ENCODE measurements at places on chromosomes 16 and 17. TPM values are rescaled to one million over a fixed set of nuclear protein-coding genes. Genes with fewer than 3 reads are reported as not detected.

DNA sequence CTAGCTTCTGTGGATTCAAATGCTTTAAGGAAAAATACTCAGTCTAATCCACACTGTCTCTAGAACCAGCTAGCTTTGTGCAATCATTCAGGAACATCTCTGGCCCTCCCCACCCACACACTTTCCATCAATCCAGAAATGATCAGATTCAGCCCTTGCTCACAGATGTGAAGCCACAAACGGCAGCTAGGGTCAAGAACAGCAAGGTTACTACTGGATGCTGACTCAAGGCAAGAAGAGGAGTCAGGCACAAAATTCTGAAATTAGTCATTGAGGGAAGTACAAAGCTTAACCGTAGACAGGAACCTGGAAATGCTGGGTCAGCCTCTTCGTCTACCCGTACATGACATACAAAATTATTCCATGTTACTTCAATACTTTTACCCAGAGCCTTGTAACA is 174.6 kb downstream of the CDH13 start:
- no peaks in the 10 kb centered on the region for H3K4me1 ChIP-seq
- H3K36me3 ChIP-seq, result no peaks in the 10 kb centered on the region
- H3K27me3 ChIP-seq, result peaks cover 8% of the 10 kb centered on the region
- H3K27ac ChIP-seq, result no peak overlapping the region
- no peak for DNase-seq

GRCh38 chr17:75418531-75418930 is 13.1 kb upstream of the GRB2 start:
- no peaks in the 10 kb centered on the region for H3K4me1 ChIP-seq
- H3K4me3 ChIP-seq, result no peak overlapping the region
- no peaks in the 10 kb centered on the region for H3K27me3 ChIP-seq
- H3K27ac ChIP-seq, result no peak overlapping the region
- no peak for DNase-seq

Gene GJD3
- not detected for total RNA-seq

GRCh38 chr17:47470836-47471235 is 60.1 kb upstream of the NPEPPS start:
- H3K36me3 ChIP-seq, result peaks cover 7% of the 10 kb centered on the region
- H3K4me1 ChIP-seq, result no peaks in the 10 kb centered on the region
- no peak overlapping the region for H3K27ac ChIP-seq

Gene HYDIN
- total RNA-seq, result not detected

Gene FUS
- total RNA-seq, result 817 TPM

DNA sequence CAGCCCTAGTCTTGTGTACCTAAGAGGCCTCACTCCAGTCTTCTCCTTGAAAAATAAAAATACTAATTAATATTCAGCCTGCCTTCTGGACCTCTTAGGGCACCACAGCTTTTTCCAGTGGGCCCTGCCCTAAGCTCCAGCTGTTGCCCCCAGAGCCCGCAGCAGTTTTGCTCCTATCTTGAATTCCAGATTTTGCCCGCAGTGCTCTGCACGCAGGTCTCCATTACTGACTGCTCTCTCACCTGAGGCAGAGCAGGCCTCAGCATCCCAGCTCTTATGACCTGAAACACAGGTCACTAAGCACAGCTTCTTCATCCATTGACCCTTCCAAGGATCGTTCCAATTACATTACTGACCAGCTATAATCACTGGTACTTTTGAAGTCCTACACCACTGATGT is 28.4 kb upstream of the NAGLU start:
- H3K4me1 ChIP-seq, result peaks cover 2% of the 10 kb centered on the region
- no peak overlapping the region for H3K27ac ChIP-seq
- H3K27me3 ChIP-seq, result no peaks in the 10 kb centered on the region
- H3K4me3 ChIP-seq, result no peak overlapping the region
- DNase-seq, result no peak
- no peaks in the 10 kb centered on the region for H3K36me3 ChIP-seq

GRCh38 chr16:20214401-20214800 is 112.9 kb downstream of the GP2 start:
- peaks cover 3% of the 10 kb centered on the region for H3K27me3 ChIP-seq
- no peak overlapping the region for H3K4me3 ChIP-seq

DNA sequence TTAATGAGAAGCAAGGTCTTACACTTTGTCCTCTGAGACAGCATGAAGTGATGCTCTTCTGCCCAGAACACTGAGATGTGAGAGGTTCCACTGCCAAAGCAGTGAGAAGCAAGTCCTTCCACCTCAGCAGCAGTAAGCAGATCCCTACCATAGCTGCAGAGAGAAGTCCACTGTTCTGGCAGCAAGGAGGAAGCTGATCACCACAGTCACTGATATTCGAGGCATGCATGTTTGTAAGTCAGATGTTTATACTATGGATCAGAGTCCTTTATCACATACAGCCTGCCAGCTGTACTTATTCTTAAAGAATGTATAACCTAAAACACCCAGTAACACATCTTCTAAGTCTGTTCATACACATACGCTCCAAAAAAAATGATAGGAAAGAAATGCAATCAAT is 18.2 kb upstream of the METTL2A start:
- H3K4me1 ChIP-seq, result no peaks in the 10 kb centered on the region
- no peaks in the 10 kb centered on the region for H3K36me3 ChIP-seq
- H3K27me3 ChIP-seq, result peaks cover 30% of the 10 kb centered on the region

GRCh38 chr16:68361485-68361884 is 50.7 kb downstream of the PRMT7 start:
- peaks cover 8% of the 10 kb centered on the region for H3K4me1 ChIP-seq
- no peak for DNase-seq
- no peak overlapping the region for H3K4me3 ChIP-seq
- peaks cover 17% of the 10 kb centered on the region for H3K27me3 ChIP-seq

- H3K4me3 ChIP-seq, result no peak overlapping the region
- no peaks in the 10 kb centered on the region for H3K4me1 ChIP-seq
- H3K27me3 ChIP-seq, result peaks cover 1% of the 10 kb centered on the region
- H3K36me3 ChIP-seq, result no peaks in the 10 kb centered on the region
- H3K27ac ChIP-seq, result no peak overlapping the region
Measured at GRCh38 chr17:47240806-47241205, 12.8 kb upstream of the ITGB3 start.

- DNase-seq, result no peak
- H3K4me3 ChIP-seq, result no peak overlapping the region
- H3K27ac ChIP-seq, result no peak overlapping the region
- H3K36me3 ChIP-seq, result no peaks in the 10 kb centered on the region
- no peaks in the 10 kb centered on the region for H3K27me3 ChIP-seq
Measured at GRCh38 chr16:85316944-85317343, 204.7 kb upstream of the CIBAR2 start.

DNA sequence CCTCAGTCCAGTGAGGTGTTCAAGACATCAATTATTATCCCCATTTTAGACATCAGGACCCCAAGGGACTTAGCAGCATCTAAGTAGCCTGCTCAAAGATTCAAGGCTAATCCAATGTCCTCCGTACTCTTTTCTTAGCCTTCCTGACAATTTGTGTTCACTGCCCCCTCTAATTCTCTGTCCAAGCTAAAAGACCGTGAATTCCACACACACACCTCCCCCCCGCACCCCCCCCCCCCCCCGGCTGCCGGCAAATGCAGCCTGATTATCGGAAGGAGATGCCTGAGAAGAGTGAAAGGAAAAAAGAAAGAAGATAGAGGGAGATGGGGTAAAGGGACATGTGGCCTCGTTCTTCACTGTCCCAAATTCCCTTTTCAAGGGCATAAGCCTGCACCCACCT is 58.1 kb upstream of the NLK start:
- H3K27me3 ChIP-seq, result peaks cover 18% of the 10 kb centered on the region
- no peaks in the 10 kb centered on the region for H3K36me3 ChIP-seq
- H3K27ac ChIP-seq, result no peak overlapping the region
- no peak overlapping the region for H3K4me3 ChIP-seq
- DNase-seq, result no peak

GRCh38 chr16:56616608-56617211 is 8.3 kb downstream of the MT2A start:
- H3K36me3 ChIP-seq, result peaks cover 3% of the 10 kb centered on the region
- H3K27ac ChIP-seq, result no peak overlapping the region
- H3K4me3 ChIP-seq, result peak overlapping the region; percentile 67
- peaks cover 21% of the 10 kb centered on the region for H3K27me3 ChIP-seq
- DNase-seq, result no peak

GRCh38 chr17:16997514-16998429 is 25.9 kb upstream of the TNFRSF13B start:
- no peaks in the 10 kb centered on the region for H3K4me1 ChIP-seq
- no peak for DNase-seq
- no peak overlapping the region for H3K4me3 ChIP-seq
- H3K27ac ChIP-seq, result no peak overlapping the region
- H3K27me3 ChIP-seq, result no peaks in the 10 kb centered on the region
- no peaks in the 10 kb centered on the region for H3K36me3 ChIP-seq

DNA sequence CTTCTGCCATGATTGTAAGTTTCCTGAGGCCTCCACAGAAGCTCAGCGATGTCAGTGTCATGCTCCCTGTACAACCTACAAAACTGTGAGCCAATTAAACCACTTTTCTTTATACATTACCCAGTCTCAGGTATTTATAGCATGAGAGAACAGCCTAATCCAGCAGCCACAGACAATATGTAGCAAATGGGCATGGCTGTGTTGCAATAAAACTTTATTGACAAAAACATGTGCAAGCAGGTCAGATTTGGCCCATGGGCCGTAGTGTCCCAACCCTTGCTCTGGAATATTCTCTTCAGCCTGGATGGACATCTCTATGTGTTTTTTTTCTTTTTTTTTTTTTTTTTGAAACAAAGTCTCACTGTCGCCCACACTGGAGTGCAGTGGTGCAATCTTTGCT is 60.9 kb upstream of the EEF2KMT start:
- H3K27ac ChIP-seq, result no peak overlapping the region
- peaks cover 10% of the 10 kb centered on the region for H3K27me3 ChIP-seq
- H3K36me3 ChIP-seq, result no peaks in the 10 kb centered on the region
- no peaks in the 10 kb centered on the region for H3K4me1 ChIP-seq
- no peak overlapping the region for H3K4me3 ChIP-seq
- no peak for DNase-seq

Gene TBC1D3H
- 0.78 TPM for total RNA-seq

Gene SLC13A2
- not detected for total RNA-seq

Gene EIF3CL
- 95.0 TPM for total RNA-seq

GRCh38 chr17:29021226-29021625 is 15.4 kb upstream of the SEZ6 start:
- H3K4me1 ChIP-seq, result peaks cover 8% of the 10 kb centered on the region
- no peak overlapping the region for H3K27ac ChIP-seq
- DNase-seq, result no peak
- H3K4me3 ChIP-seq, result no peak overlapping the region

DNA sequence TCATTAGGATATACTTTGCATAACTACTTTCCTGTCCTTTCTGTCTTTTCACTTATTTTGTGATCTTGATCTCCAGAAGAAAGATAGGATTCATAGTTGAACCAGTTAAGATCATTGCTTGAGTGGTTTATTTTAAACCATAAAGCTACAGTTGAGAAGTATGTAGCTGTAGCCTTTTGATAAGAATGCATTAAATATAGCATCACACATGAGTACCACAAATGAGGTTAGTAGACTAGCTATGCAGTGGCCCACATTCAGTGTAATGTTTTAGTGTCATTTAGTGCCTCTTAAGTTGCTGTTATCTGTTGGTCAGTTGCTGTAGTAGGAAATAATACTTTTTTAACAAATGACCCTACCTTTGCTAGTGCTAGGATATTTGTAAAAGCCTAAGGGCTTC is 1.3 kb downstream of the NLK start:
- H3K27me3 ChIP-seq, result no peaks in the 10 kb centered on the region
- H3K4me3 ChIP-seq, result peak overlapping the region; percentile 85
- H3K27ac ChIP-seq, result no peak overlapping the region
- DNase-seq, result no peak
- H3K36me3 ChIP-seq, result peaks cover 12% of the 10 kb centered on the region

GRCh38 chr17:13415871-13416416 is 185.8 kb downstream of the HS3ST3A1 start:
- peaks cover 12% of the 10 kb centered on the region for H3K27me3 ChIP-seq
- no peak for DNase-seq
- no peaks in the 10 kb centered on the region for H3K4me1 ChIP-seq
- no peaks in the 10 kb centered on the region for H3K36me3 ChIP-seq
- no peak overlapping the region for H3K4me3 ChIP-seq

GRCh38 chr17:18122990-18123753 is 14.6 kb downstream of the MYO15A start:
- no peaks in the 10 kb centered on the region for H3K27me3 ChIP-seq
- no peak overlapping the region for H3K4me3 ChIP-seq
- H3K4me1 ChIP-seq, result no peaks in the 10 kb centered on the region
- DNase-seq, result no peak

Gene CACNG3
- not detected for total RNA-seq

Gene EMP2
- total RNA-seq, result not detected

- no peaks in the 10 kb centered on the region for H3K27me3 ChIP-seq
- H3K4me3 ChIP-seq, result peak overlapping the region; percentile 99
- H3K36me3 ChIP-seq, result peaks cover 12% of the 10 kb centered on the region
- H3K4me1 ChIP-seq, result peaks cover 13% of the 10 kb centered on the region
- no peak overlapping the region for H3K27ac ChIP-seq
- no peak for DNase-seq
Measured at GRCh38 chr17:19379361-19380065, 1.2 kb downstream of the MAPK7 start.

Gene TMEM95
- total RNA-seq, result not detected

Gene CA10
- not detected for total RNA-seq

Gene SEPTIN12
- not detected for total RNA-seq

DNA sequence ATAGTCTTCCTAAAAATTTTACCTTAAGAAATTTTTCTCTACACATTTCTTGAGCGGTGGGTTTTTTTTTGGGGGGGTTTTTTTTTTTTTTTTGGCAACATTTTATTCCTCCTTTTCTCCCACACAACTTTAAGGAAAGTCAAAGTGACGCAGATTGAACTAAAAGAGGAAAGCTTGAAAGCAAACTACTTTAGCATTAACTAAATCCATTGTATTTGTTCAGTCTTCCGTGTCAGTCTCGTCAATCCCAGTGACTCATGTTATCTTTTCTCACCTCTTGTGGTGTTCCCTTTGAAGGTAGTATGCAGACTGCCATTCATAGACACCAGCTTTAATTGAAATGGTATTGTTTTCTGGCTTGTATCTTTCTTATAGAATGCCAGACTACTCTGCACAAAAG is 39.3 kb downstream of the TADA2A start:
- H3K27ac ChIP-seq, result no peak overlapping the region
- no peaks in the 10 kb centered on the region for H3K27me3 ChIP-seq
- DNase-seq, result no peak
- H3K4me1 ChIP-seq, result peaks cover 2% of the 10 kb centered on the region
- H3K4me3 ChIP-seq, result no peak overlapping the region

DNA sequence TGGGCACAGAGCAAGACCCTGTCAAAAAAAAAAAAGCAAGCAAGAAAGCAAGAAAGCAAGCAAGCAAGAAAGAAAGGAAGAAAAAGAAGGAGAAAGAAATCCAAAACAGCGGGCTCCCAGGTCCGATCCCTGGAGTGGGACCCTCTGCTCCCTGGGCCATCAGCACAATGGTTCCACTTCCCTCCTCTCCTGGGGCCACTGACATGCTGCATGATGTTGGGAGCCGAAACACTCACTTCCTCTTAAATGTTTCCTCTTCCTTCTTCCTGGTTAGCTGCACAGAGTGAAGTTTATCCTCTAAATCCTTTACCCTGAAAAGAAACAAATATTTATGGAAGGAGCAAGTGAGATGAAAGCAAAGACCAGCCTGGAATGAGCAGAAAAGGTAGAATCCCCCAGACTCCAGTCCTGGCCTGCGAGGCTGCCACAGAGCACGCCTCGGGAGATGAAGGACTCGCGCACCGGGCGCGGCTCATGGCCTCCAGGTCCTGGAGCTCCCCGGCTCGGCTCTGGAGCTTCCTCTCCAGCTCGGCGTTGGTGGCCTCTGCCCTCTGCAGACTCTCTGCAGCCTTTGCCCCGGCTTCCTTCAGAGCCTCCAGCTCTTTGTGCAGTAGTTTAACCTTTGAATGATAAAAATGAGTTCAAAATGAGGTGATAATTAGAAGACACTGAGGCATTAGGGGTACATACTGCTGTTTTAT is 19.0 kb downstream of the CCDC57 start:
- H3K36me3 ChIP-seq, result peaks cover 29% of the 10 kb centered on the region
- no peak overlapping the region for H3K27ac ChIP-seq
- no peak overlapping the region for H3K4me3 ChIP-seq
- no peaks in the 10 kb centered on the region for H3K27me3 ChIP-seq
- DNase-seq, result no peak

Gene FNDC8
- total RNA-seq, result not detected

Gene KRT39
- not detected for total RNA-seq

All from activated naive CD8-positive, alpha-beta T cell treated with anti-CD3 and anti-CD28 coated beads for 36 hours (primary cell).